ENCODE measurements at places on chromosomes 5 and 9.

DNA sequence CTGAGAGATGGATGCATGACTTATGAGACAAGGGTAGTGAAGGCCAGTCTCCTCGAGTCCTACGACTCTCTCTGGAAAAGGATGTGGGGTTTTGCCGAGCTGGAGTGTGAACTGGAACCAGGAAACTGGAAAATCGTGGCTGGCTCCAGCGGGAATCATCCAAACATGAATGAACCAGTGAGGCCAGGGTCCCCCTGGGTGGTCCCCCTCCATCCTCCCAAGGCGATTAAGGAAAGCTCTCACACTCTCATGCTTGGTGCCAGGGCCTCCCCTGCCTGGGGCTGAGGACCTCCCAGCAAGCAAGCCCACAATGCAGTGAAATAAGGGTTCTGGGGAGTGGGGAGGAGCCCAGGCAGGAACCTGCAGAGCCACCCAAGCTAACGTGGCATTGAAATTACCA lies 9.6 kb upstream of the AMBP start:
- no peak for DNase-seq

- peak; percentile 13 for DNase-seq
These were observed 698 bp downstream of the NFX1 start for GRCh38 chr9:33291031-33291397.

GRCh38 chr5:163023846-163024245 lies 413.5 kb upstream of the CCNG1 start:
- no peak for DNase-seq

GRCh38 chr9:806285-807156 lies 35.0 kb upstream of the DMRT1 start:
- DNase-seq: peak; percentile 53

DNA sequence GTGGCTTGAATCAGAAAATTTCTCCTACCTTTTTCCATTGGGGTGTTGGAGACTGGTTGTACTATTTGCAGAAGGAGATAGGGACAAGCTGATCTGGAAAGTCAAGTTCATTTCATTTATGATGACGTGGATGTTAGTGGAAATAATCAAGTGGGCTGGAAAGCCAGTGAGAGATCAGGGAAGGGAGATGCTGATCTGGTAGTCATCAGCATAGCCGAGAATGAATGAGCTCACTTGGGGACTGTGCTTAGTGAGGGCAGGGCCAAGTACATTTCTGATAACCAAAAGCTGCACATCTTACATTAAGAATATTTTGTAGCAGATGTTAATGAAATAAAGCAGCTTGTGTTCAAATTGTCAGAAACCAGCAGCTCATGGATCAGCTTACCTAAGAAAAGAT lies 12.1 kb downstream of the MAN2A1 start:
- no peak for DNase-seq

GRCh38 chr5:67693956-67694809 lies 497.6 kb upstream of the CD180 start:
- no peak for DNase-seq

- no peak for DNase-seq
These were observed 283.8 kb upstream of the DMRT1 start for GRCh38 chr9:557601-558201.

DNA sequence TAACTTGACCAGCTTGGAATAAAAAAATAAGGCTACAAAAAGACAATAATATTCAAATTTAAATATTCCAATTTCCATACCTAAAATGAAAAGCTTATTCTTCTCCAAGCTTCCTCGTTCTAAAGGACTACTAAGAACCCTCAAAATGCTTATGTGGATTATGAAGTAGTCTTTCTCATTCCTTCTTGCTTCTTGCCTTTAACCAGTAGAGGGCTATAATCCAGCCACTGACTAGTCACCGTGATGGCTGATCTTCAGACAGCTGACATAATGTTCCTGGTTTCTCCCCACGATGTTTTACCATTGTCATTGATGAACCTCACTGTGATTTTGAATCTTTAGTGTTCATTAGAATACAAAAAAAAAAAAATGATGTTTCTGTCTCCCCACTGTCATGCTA lies 515.3 kb downstream of the TLE1 start:
- no peak for DNase-seq

DNA sequence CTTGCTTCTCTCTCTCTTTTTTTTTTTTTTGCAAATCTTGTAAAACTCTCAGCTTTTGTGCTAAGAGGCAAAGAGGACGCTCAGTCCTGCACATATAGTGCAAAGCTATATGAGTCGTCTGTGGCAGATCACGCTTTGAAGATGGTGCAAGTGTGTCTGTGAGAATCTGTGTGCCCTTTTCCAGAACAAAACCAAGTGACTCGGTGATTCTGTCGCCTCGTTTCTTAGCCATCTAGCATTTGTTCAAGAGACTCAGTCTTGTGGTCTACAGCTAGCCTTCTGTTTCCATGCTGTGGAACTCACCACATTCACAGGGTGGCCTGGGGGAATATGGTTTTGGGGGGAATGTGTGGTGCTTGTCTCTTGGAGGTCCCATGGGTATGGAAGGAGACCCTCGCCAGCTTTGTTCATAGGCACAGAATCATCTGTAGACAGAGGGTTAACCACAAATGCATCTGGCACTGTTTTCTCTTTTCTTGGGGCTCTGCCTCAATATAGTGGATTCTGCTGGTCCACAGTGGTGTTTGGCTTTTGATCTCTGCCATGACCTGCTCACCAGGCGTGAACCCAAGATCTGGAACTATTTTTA lies 82.1 kb downstream of the C9orf152 start:
- DNase-seq: no peak

DNA sequence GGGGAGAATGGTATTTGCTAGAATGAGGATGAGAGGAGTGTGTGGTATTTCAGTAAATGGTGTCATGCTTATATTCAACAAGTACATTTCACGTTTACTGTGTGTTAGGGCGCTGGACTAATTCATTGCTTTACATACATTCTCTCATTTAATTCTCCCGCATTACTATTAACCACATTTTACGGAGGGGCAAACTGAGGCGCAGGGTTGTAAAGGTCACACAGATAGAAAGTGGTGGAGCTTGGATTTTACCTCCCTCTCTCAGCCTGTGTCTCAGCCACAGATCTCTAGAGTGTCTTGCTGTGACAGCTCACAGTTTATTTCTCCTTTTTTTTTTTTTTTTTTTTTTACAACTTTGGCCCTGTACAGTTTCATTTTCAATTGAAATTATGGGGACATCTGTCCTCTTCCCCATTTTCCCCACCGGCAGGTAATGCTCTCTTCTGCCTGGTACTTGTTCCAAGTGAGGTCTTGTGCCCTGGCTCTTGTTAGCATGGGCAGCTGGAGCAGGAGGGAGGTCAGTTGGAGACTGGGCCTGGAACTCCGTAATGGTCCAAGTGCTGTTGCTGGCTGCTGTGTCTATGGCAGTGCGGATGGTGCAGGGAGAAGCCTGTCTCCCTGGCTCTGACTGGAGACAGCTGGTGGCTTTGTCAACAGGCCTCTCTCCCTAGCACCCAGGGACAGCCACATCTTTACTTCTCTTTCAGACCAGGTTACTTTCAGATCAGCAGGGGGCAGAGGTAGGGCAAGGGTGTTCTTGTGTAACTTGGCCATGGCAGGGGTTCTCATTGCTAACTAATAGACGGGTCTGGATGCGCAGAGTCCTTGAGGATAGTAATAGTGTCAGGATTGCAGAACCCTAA lies 20.5 kb upstream of the NDST1 start:
- DNase-seq: peak; percentile 45

DNA sequence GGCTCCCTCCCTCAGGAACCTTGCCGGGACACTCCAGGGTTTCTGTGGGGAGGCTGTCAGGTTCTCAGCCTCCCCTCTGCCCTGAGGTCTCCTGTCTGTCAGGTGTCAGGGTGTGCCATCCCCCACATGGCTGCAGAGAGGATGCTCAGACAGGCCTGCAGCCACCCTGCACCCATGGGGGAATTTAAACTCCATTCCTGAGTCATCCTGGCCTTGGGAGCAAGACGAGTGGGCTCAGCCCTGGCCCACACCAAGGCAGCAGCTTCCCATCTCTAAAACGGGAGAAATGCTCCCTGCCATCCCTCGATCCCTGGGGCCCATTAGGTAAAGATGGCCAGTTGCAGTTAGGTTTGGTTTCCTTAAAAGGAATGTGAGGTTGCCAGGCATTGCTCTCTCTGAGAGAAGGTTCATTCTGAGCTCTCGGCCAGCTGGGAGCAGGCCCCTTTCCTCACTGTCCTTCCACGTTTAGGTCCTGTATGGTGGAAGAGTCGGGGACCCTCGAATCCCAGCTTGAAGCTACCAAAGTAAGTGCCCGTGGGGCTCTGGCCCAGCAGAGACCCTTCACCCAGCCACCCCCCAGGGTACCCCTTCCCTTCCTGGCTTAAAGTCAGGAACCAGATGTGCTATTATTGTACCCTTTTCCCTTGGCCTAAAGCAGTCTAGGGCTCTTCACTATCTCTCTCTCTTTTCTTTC lies 26.6 kb downstream of the DYNC2I2 start:
- DNase-seq: no peak

DNA sequence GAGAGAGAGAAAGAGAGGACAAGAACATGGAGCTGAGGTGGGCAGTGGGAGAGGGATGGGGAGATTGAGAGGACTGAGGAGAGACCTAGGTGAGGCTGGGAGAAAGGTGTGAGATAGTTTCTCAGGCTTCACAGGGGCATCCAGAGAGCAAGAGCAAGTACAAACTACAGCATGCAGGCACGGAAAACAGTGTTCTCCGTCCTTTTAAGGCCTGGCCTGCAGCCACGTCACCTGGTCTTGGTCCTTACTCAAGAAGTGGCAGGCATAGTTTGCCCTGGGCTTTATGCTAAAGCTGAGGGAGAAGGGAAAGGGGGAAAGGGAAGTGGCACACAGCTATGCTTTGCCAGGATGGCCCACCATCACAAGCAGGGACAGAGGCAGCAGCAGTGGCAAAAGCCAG lies 65.7 kb downstream of the SIL1 start:
- DNase-seq: no peak

DNA sequence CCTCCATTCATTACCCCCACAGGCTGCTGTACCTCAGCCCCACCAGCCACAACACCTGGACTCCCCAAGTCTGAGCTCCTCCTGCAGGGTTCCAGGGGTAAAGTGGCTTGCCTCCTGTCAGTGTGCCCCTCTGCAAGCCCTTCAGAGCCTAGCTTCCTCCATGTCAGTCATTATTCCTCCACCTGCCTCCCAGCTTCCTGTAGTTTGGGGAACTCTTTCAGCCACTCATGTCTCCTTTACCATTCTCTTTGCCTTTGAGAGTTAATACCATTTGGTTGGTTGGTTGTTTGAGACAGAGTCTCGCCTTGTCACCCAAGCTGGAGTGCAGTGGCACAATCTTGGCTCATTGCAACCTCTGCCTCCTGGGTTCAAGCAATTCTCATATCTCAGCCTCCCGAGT lies 36.2 kb downstream of the IRF1 start:
- no peak for DNase-seq

DNA sequence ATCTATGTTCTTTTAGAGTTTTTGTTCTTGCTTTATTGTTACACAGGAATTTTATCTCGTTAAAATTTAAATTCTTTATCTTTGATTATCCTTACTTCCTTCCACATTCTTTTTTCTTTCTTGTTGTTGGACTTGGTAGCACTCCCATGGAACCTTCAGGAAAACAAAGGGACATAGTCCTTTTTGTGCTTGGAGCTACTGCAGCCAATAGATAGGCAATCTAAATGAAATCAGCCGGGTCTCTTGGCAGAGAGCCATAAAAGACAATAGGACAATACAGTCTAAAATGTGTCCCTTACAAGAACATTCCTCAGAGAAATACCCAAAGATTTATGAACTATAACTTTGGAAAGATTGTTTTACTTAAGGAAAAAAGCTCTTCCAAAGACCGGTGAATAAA lies 548.1 kb upstream of the C9orf72 start:
- no peak for DNase-seq

- DNase-seq: peak; percentile 19
These were observed 134.9 kb upstream of the ADCY2 start for GRCh38 chr5:7261049-7261448.

GRCh38 chr5:52725065-52725746 lies 62.5 kb upstream of the ITGA1 start:
- DNase-seq: no peak

- DNase-seq: no peak
These were observed 12.3 kb upstream of the PANK3 start for GRCh38 chr5:168591302-168592013.

- DNase-seq: no peak
These were observed 6.0 kb downstream of the DENND1A start for GRCh38 chr9:123923884-123924283.

DNA sequence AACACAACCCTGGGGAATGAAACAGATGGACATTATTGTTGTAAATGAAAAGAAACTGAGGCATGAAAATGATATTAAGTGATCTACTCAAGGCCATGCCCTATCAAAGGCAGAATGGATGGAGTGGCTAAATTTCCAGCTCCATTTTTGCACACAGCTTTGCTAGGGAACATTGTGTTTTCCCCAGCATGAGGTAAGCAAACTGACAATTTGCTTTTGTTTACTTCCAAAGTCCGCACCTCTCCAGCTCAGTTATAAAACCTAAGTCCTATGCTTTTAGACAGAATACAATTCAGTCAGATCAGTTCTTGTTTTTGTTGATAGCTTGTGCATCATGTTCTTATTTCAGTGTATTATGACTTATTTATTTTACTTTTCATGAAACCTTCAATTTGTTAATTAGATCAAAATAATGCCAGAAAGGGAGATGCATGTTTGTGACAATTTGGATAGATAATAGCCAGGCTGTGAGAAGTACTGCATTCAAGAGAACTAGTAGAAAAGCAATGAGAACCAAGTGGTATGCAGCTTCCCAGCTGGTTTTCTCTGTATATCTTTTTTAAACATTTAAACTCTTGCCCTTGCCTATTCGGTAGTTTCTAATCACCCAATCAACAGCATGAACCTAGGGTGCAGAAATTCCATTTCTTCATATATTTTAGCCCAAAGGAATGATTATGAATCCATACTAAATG lies 380.8 kb downstream of the SPATA31D1 start:
- no peak for DNase-seq

- no peak for DNase-seq
These were observed 155.3 kb upstream of the KLF4 start for GRCh38 chr9:107644733-107645463.

GRCh38 chr9:27534131-27534530 lies 4.5 kb upstream of the MOB3B start:
- DNase-seq: no peak

GRCh38 chr9:3783156-3783555 lies 257.4 kb upstream of the RFX3 start:
- DNase-seq: no peak

GRCh38 chr5:125451622-125452021 lies 705.2 kb upstream of the ZNF608 start:
- DNase-seq: no peak

DNA sequence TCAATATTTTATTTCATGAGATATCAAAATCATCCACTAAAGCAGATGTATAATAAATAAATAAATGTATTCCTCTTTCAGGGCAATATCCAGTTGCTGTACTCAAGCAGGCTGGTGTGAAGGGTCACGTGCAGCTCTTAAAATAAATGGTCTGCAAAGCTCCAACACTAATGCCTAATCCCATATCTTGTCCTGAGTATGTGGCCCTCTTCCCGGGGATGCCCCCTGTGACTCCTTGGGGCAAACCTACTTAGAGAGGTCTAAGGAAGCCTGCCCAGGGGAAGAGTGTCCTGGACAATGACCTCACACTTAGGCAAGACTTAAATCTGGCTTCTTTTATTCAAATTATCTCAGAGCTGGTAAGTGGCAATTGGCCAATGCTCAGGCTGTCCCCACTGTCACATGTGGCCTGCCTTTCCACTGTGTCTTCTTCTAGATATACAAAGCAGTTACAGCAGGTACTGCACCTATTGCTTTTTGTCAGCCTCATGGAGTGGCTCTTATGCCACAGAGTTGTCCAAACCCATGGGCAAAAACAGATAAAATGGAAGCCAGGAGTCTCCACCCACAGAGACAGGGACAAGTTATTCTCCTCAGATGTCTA lies 55.3 kb downstream of the SEMA5A start:
- no peak for DNase-seq
